Activated naive CD4-positive, alpha-beta T cell treated with anti-CD3 and anti-CD28 coated beads, Interleukin-2, amount 10 ng/mL, durations not matched to agents 7 days and 5 days (primary cell): ENCODE measurements at places on chromosomes 7 and 10.

- H3K27me3 ChIP-seq = peaks cover 100% of the 10 kb centered on the region
- no peak for DNase-seq
- no peaks in the 10 kb centered on the region for H3K36me3 ChIP-seq
- H3K27ac ChIP-seq = no peak overlapping the region
- H3K4me1 ChIP-seq = peaks cover 11% of the 10 kb centered on the region
Measured at GRCh38 chr10:133235932-133236331, 1.7 kb upstream of the VENTX start.

DNA sequence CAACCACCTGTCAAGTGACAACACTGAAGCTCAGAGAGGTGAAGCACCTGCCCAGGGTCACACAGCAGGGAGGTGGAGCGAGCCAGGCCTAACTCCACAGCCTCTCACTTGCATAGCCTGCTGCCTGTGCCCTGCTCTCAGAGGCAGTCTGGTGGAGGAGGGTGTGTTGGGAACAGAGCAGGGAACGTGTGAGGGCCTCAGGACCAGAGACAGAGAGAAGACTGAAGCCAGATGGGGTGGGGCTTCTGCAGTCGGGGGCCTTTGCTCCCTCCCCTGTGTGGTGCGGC is 114.0 kb downstream of the PTPN20 start:
- H3K27me3 ChIP-seq = peaks cover 3% of the 10 kb centered on the region
- H3K4me1 ChIP-seq = no peaks in the 10 kb centered on the region
- H3K27ac ChIP-seq = no peak overlapping the region
- DNase-seq = no peak
- H3K4me3 ChIP-seq = no peak overlapping the region

DNA sequence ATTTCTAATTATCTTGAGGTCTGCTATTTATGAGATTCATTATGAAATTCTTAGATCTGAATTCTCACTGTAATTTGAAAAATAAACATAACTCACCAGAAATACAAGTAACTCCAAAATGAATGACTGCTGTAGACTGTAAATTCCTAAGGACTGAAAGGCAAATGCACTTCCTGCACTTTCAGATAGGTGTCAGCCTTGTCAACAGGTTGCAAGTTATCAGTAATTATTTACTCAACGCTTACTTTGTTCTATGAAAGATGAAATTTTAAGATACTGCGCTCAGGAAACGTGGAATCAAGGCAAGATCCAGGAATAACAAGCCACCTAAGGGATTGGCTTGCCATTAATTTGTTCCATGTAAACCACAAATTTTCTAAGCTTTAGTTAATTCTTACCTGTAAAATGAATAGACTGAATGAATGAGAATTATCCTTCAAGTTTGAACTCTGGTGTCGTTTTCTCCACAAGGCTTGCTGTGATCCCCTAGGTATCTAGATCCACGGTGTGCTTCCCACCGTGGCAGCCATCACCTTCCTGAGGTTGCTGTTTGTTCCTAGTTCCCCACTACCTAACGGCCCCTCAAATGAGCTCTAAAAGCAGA is 12.6 kb downstream of the DHX32 start:
- H3K27me3 ChIP-seq = no peaks in the 10 kb centered on the region
- DNase-seq = peak; percentile 37
- no peak overlapping the region for H3K4me3 ChIP-seq
- H3K4me1 ChIP-seq = no peaks in the 10 kb centered on the region
- no peak overlapping the region for H3K27ac ChIP-seq
- no peaks in the 10 kb centered on the region for H3K36me3 ChIP-seq

GRCh38 chr7:151984612-151985011 is 28.4 kb downstream of the GALNTL5 start:
- H3K27ac ChIP-seq = no peak overlapping the region
- no peak for DNase-seq
- H3K4me3 ChIP-seq = no peak overlapping the region
- peaks cover 11% of the 10 kb centered on the region for H3K27me3 ChIP-seq
- H3K36me3 ChIP-seq = no peaks in the 10 kb centered on the region

GRCh38 chr10:127996586-127996985 is 89.7 kb downstream of the PTPRE start:
- H3K4me3 ChIP-seq = no peak overlapping the region
- H3K27me3 ChIP-seq = peaks cover 41% of the 10 kb centered on the region
- no peak overlapping the region for H3K27ac ChIP-seq
- peaks cover 4% of the 10 kb centered on the region for H3K4me1 ChIP-seq
- no peak for DNase-seq

DNA sequence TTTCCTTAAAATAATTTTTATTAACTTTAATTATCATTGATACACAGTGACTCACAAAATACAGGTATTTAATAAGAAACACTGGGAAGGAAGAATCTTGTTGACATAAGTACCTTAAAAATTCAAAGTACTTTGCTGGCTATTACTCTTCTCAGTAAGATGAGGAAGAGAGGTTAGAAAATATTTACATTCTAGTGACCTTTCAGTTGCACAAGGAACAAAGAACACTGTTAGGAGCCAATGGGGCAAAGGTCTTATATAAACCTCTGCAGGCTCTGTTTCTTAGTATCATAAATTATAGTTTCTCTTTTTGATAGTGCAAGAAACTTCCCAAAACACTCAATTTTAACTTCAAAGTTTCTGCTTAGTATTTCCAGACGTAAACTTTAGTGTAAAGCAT is 4.8 kb upstream of the TAX1BP1 start:
- no peak overlapping the region for H3K4me3 ChIP-seq
- H3K36me3 ChIP-seq = no peaks in the 10 kb centered on the region
- peaks cover 14% of the 10 kb centered on the region for H3K27me3 ChIP-seq
- DNase-seq = no peak
- no peak overlapping the region for H3K27ac ChIP-seq

- no peak overlapping the region for H3K27ac ChIP-seq
- H3K36me3 ChIP-seq = no peaks in the 10 kb centered on the region
- no peak for DNase-seq
- no peaks in the 10 kb centered on the region for H3K4me1 ChIP-seq
- H3K27me3 ChIP-seq = no peaks in the 10 kb centered on the region
- no peak overlapping the region for H3K4me3 ChIP-seq
Measured at GRCh38 chr7:19080093-19080492, 37.3 kb downstream of the TWIST1 start.
